ENCODE measurements at places on chromosomes 3 and 15. TPM values are rescaled to one million over a fixed set of nuclear protein-coding genes. Genes with fewer than 3 reads are reported as not detected.
A peak's percentile ranks its signal among the peaks of the same experiment; 100 is the strongest.

Gene SLC2A2
- polyA plus RNA-seq, result not detected

- no peak for DNase-seq
Measured at GRCh38 chr3:170078620-170079281, 41.0 kb downstream of the GPR160 start.

Gene CYP1A2
- 0.04 TPM for polyA plus RNA-seq

Gene ABI3BP
- 413 TPM for polyA plus RNA-seq

GRCh38 chr3:27521179-27521871 is 37.1 kb upstream of the SLC4A7 start:
- DNase-seq, result peak; percentile 90

Gene WDR93
- 0.37 TPM for polyA plus RNA-seq

- DNase-seq, result no peak
Measured at GRCh38 chr3:98450372-98450771, 12.6 kb upstream of the OR5K1 start.

DNA sequence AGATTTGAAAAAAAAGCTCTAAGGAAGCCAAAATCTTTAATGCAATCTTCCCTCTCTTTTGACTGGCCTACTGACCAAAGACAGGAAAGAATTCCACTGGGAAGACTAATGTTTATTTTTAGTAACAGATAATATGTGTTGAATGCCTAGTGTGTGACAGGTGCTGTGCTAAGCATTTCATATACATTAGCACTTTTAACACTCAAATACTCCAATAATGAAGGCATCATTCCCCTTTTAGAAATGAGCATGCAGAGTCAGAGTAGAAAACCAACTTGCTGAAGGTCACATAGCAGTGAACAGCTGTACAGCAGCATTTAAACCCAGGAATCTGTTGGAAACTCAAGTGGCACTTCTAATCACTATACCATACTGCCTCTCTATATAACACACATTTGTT is 170.6 kb downstream of the MINAR1 start:
- DNase-seq, result no peak

DNA sequence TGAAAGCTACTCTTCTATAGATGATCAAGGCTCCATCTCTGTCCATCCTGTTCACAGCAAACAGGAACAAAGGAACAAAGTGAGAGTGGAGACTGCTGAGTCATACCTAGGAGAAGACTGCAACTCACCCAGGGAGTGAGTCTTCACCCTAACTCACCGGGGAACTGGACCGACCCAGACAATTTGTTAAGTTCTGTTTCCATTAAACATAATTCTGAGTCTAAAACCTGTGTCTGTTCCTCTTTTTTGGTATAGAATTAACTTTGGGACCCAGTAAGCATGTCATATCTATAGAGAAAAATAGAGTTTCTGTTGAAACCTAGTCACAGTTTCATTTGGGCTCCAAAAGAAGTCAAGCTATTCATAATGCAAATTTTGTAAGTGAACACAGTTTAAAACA is 21.6 kb downstream of the CCDC80 start:
- DNase-seq, result no peak

DNA sequence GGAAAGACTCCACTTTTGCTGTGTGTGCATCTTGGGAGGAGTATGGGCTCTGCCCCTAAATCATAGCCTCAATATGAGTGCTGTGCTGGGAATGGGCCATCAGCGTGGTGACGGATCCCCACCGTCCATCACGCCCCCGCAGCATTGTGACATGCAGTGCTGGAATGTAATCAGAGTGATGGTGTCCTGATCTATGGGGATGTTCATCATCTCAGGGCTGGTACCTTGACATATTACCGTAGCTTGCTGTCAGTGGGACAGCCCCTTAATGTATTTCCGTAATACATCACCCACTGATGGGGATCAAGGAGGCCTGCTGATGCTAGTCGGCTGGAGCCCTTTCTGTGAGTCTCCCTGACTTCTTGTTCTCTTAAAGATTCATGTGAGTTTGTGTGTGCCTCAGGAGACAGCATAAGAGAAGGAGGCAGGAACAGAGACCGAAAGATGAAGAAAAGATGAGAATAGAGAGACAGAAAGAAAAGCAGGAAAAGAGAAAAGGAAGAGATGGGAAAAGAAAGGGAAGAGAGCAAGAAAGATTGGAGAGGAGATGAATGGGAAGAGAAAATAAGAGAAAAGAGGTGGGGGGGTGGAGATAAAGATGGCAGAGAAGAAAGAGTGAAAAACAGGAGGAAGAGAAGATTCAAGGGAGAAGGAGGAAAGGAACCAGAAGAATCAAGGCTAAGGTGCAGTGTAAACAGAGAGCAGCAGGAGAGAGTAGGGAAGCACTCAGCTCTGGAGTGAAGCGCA is 183.7 kb downstream of the RPLP1 start:
- DNase-seq, result no peak

GRCh38 chr3:189270248-189270832 is 98.6 kb downstream of the TPRG1 start:
- no peak for DNase-seq

DNA sequence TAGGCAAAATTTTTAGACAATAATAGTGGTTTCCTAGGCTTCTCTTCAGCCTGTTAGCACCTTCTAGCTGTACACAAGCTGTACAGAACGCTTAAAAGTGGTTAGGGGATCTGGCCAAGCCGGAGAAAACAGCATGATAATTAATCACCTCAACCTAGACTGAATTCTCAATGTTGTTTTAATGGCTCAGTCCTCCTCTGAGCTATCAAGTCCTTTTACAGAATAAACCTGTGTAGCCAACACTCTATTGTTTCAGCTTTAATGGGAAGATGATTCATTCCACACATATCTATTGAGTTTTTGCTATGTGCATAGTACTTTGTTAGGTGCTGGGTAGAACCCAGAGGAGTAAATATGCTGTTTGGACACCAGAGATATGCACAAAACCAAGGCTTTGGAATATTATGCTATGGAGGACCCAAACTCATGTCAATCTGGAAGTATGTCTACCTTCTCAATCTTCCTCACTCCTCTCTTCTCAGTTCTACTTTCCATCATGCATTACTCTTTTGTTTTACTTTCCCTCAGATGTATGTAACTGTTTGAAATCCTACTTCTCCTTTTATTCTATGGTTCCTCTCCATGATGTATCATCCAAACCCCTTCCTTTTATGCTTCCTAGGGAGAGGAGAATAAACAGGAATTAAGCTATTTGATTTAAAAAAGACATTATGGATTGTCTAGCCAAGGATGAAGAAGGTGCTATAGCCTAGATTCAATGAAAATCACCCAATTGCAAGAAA is 27.6 kb upstream of the UBE2E2 start:
- no peak for DNase-seq

Gene SNTN
- polyA plus RNA-seq, result not detected

Gene NEO1
- polyA plus RNA-seq, result 45.1 TPM

- no peak for DNase-seq
Measured at GRCh38 chr3:54578417-54578816, 349.4 kb downstream of the LRTM1 start.

Gene LINGO1
- 7.6 TPM for polyA plus RNA-seq

DNA sequence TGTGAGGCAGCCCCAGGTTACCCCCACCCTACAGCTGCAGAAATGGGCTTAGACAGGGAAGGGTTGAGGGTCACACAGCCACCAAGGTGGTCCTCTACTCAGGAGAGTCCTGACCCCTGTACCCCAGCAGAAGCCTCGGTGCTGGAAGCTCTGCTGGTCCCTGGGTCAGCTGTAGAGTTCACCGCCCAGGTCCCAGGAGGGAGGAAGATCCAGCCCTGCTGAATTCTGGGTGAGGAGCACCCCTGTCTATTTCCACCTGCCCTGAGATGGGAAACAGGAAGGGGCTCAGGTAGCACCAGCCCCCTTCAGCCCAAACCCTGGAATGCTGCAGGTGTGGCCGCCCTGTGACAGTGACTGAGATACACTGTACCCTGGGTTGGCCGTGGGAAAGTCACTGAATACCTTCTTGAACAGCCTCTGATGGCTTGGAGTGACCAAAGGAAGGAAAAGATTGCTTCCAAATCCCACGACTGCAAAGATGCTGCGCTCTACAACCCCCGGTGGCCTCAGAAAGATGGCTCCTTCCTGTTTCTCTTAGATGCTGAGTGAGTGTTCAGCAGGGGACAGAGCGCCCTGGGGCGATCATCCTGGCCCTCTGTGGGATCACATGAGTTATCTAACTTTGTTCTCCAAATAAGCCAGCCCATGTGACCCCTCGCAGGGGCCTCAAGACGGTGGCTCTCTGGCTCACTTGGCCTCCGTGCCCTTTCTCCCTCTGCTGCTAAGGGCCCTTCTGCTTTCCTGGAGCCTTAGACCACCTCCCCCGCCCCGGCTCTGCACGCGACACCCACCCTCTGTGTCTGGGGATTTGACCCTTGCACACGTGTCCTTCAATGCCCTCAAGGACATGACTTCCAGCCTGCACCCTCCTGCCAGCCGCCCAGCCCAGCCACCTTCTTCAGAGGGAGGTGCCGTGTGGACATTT is 141.9 kb downstream of the NSMCE3 start:
- no peak for DNase-seq

Gene THAP10
- 3.2 TPM for polyA plus RNA-seq

Gene RAB6B
- 13.1 TPM for polyA plus RNA-seq

DNA sequence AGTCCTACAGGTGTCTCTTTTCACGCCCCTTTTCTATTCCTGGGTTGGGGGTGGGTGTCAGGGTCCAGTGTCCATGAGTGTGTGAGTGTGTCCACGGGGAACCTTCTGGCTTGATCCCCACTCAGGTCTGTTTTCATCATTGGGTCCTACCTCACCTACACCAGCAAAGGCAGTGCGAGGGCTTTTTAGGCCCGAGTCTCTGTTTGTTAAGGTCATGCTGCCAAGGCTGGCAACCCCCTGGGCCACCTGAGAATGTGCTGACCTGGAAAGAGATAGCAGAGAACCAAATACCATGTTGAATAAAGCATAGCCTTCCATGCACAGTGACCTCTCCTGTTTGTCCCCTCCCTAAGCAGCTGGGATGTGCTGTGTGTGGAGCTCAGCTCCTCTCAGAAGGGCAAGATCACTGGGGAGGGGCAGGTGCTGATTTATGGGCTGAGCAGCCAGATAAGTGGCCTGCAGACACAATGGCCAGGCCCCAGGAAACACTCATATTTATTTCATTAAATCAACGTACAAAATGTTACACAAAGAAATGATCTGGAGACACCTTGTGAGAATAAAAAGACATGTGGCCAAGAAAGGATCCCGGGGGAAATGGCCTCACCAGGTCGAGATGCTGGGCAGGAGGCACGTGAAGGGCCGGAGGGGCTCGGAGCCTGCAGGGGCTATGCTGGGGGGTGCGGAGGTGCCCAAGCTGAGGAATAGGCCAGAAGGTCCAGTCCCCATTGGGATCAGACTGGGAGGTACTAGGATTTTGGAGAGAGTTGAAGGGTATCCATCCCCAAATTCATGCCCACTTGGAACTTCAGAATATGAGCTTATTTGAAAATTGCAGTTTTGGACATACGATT is 36.1 kb downstream of the RAB6B start:
- DNase-seq, result no peak

DNA sequence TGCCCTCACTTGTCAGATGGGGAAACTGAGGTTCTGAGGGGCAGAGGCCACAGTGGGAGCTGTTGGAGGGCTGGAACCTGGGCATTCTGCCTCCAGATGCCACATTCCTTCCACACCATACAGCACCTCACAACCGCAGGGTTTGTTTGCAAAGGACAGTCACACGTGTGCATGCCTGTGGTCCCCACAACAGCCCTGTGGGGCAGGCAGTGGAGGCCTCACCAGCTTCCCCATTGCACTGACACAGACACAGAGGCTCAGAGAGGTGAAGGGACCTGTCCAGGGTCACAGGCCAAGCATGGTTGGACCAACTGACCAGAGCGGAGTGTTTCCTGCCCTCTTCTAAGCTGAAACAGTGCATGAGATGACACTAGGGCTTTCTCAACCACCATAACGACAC is 75.2 kb upstream of the SEC13 start:
- no peak for DNase-seq

Gene ALDH1A2
- polyA plus RNA-seq, result 27.6 TPM

Gene TF
- 1.2 TPM for polyA plus RNA-seq

- DNase-seq, result no peak
Measured at GRCh38 chr3:148598619-148599018, 99.1 kb upstream of the AGTR1 start.

Gene CLDN11
- polyA plus RNA-seq, result 23.9 TPM
